ENCODE measurements at places on chromosomes 5 and 9.
A peak's percentile ranks its signal among the peaks of the same experiment; 100 is the strongest.

GRCh38 chr5:16740066-16740810, 123.4 kb upstream of the RETREG1 start:
- DNase-seq = no peak

DNA sequence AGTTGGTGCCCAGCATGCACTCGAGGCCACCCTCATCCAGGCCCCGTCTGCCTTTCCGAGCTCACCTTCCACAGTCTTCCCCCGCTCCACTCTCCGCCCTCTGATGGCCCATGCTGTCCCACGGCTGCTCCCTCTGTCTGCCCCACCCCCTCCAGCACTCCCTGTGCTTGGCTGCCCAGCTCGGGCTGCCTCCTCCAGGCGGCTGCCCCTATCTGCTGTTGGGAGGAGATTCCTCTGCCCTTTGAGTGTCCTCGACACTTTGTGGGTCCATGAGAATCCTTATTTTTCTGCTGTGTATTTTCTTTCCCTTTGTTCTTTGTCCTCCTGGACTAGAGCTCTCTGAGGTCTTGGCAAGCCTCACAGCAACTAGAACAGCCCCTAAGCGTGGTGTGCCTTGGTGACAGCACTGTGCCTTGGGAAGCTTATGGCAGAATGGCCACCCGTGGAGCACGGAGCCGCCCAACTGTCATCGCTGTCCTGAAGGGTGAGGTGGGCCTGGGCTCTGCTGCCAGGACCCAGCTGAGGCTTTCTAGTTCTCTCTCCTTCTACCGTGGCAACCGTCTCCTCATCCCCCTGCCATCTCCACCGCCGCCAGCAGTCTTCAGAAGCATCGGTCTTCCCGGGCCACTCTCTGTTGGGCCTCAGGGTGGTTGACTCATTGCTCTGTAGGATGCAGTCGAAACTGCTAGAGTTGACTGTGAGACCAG, 5.2 kb downstream of the NTMT1 start:
- no peak for DNase-seq

DNA sequence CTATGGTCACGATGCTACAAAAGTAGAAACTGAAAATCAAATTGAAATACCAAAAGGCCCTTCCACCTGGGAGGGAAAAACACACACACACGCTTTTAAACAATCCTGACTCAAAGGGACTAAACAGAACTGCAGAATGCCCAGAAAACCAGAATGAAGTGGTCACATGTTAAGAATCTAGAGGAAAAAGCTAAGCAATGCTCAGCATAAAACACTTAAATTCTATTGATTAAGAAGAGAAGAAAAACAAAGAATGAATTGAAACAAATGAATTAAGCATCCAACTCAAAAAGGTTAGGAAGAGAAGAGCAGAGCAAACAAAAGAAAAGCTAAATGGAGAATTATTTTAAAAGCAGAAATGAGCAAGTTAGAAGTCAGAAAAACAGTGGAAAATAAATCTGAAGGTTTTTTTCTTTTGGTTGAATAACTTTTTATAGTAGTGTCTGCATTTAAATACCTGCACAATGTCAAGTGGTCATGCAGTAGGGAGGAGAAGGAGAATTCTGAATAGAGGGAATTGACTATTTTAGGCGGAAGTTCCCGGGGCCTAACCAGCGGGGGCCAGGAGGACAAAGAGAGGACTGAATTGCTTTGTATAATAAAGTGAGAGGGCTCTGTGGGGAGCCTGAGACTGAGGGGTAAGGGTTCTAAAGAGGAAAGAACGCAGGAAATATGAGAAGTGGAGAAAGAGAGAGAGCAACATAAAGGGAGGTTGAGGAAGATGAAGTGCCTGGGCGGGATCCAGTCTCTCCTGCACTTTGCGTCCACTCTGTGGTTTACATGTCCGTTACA, 146.8 kb downstream of the ATPSCKMT start:
- DNase-seq = peak; percentile 55

- no peak for DNase-seq
Observed at GRCh38 chr9:124255222-124255621, 2.5 kb upstream of the NEK6 start.

GRCh38 chr9:21810388-21810787, 8.0 kb downstream of the MTAP start:
- no peak for DNase-seq
